ENCODE measurements at places on chromosomes 7 and 10.

- no peak for DNase-seq
Measured at GRCh38 chr10:121240011-121240410, 358.2 kb downstream of the FGFR2 start.

DNA sequence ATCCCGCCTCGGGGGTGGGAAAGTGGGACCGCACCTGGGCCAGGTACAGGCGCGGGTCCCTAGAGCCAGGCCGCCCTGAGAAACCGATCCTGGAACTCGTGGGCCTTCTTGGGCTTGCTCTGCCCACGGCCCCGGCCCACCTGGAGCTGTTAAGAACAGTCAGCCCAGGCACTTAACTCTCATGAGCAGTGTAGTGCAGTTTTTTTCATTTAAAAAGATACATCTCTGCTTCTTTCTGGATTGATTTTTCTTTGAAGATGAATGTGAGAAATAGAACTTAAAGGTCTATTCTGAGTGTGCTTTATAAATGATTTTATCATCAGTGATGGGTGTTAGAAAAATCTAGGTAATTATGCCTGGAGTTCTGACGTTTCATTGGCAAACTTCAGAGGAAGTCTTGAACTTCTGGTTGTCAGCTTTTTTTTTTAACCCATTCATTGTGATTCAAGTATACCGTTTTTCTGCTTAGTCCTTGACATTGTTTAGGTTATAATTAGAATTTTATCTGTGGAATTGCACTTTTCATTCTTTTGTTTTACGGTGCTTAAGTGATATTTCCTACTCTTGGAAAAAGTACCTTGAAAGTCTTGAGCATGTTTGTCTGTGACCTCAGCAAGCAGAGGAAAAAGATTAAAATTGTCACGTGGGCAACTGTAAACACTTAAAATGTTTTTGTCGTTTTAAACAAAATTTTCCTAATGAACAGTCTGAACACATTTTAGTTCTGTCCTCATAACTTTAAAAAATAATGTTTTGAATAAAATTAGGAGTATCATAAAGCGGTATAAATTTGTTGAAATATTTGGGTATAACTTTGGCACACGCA lies 906 bp downstream of the CDK1 start:
- DNase-seq, result no peak

GRCh38 chr7:134339475-134339874 lies 22.7 kb upstream of the SLC35B4 start:
- no peak for DNase-seq

- DNase-seq, result no peak
Measured at GRCh38 chr7:116305485-116306408, 95.4 kb downstream of the TES start.

DNA sequence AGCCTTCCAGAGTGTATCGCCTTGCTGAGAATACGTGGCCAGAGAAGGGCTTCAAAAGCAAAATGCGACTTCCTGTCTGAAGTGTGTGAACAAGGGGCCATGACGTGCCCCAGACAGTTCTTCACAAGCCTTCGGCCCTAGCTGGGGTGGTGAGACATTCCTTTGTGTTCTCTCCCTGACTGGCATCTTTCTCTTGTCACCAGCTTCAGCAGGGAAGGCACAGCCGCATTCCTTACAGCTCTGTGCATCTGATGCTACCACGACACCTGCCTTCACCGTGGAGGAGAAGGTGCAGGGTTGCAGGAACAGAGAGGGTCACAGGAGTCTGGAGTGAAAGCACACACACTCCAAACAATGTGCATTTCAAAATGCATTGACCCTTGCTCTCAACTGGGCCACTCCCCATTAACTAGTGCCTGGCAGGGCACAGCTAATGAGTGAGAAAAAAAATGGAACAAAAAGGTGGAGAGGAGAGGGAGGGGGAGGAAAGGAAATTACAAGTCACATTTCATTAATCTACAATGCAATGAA lies 93.4 kb downstream of the GPR26 start:
- no peak for DNase-seq

DNA sequence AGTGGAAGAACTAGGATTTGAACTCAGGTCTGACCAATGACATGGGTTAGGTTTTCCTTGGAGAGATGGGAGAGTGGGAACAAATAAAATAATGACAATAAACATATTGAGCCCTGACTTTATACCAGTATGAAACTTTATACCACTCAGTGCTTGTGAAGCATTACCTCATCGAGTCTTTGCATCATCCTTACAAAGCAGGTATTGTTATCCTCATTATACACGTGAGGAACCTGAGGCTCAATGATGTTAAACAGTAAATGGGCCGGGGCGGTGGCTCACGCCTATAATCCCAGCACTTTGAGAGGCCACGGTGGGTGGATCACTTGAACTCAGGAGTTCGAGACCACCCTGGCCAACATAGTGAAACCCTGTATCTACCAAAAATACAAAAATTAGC lies 47.7 kb downstream of the HHEX start:
- no peak for DNase-seq

GRCh38 chr10:5544216-5544805 lies 19.6 kb downstream of the CALML3 start:
- no peak for DNase-seq

All from activated T-cell treated with anti-CD3 and anti-CD28 coated beads for 24 hours (primary cell).